ENCODE measurements at places on chromosomes 3 and 15. TPM values are rescaled to one million over a fixed set of nuclear protein-coding genes. Genes with fewer than 3 reads are reported as not detected.

GRCh38 chr3:49674497-49674983, 389 bp downstream of the APEH start:
- DNase-seq, result peak; percentile 29
- H3K4me1 ChIP-seq, result peaks cover 12% of the 10 kb centered on the region
- peak overlapping the region; percentile 73 for H3K27ac ChIP-seq
- peak overlapping the region; percentile 82 for H3K4me3 ChIP-seq
- no peaks in the 10 kb centered on the region for H3K36me3 ChIP-seq

DNA sequence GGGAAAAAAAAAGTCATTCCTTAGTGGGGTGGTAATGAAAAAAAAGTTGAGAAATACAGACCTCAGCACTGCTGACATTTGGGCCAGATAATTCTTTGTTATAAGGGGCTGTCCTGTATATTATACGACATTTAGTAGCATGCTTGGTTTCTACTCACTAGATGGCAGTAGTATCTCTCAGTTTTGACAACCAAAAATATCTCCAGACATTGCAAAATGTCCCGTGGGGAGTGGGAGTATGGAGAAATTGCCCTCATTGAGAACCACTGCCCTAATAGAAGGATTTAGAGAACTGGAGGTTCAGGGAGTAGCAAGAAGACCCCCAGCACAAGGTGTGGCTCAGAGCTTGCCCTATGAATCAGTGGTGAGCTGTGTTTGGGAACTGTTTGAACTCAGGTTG, 28.6 kb upstream of the TEX264 start:
- H3K4me1 ChIP-seq, result no peaks in the 10 kb centered on the region
- H3K36me3 ChIP-seq, result no peaks in the 10 kb centered on the region
- no peak overlapping the region for H3K4me3 ChIP-seq
- no peak for DNase-seq
- no peaks in the 10 kb centered on the region for H3K27me3 ChIP-seq

GRCh38 chr15:40739047-40739446, 16.0 kb downstream of the RMDN3 start:
- H3K4me1 ChIP-seq, result no peaks in the 10 kb centered on the region
- H3K27me3 ChIP-seq, result no peaks in the 10 kb centered on the region
- no peak overlapping the region for H3K27ac ChIP-seq
- H3K4me3 ChIP-seq, result no peak overlapping the region

DNA sequence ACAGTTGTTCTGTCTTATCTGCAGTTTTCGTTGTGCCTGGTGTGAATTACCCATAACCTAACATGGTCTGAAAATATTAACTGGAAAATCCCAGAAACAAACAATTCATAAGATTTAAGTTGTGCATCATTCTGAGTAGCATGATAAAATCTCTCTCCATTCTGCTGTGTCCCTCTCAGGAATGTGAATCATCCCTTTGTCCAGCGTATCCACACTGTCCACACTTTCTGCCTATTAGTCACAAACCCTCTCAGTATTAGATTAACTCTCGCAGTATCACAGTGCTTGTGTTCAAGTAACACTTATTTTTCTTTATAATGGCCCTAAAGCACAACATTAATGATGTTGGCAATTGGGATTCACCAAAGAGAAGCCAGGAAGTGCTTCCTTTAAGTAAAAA, 203.2 kb downstream of the CGGBP1 start:
- H3K4me1 ChIP-seq, result no peaks in the 10 kb centered on the region
- no peak overlapping the region for H3K27ac ChIP-seq
- no peaks in the 10 kb centered on the region for H3K27me3 ChIP-seq
- no peaks in the 10 kb centered on the region for H3K36me3 ChIP-seq

GRCh38 chr3:170764017-170764416, 106.0 kb downstream of the RPL22L1 start:
- H3K36me3 ChIP-seq, result no peaks in the 10 kb centered on the region
- no peak overlapping the region for H3K4me3 ChIP-seq
- H3K27ac ChIP-seq, result no peak overlapping the region

DNA sequence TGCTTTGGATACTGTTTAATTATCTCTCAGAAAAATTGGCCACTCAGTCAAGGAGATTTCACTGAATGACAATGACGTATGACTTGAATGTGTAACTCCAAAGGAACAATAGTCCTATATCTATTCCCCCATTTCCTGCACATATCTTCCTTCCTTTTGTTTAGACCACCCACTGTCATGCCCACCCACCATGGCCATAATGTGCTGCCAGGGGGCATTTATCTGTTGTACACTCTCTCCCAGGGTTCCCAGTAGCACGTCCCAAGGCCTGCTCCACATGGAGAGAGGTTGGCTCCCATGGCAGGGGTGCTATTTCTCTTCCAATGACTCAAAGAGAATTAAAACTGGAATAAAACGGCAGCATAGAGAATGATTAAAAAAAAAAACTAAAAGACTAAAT, 36.8 kb upstream of the CTNNB1 start:
- no peaks in the 10 kb centered on the region for H3K27me3 ChIP-seq
- H3K4me1 ChIP-seq, result no peaks in the 10 kb centered on the region
- H3K4me3 ChIP-seq, result no peak overlapping the region
- H3K27ac ChIP-seq, result no peak overlapping the region
- no peaks in the 10 kb centered on the region for H3K36me3 ChIP-seq

- H3K36me3 ChIP-seq, result no peaks in the 10 kb centered on the region
- DNase-seq, result no peak
- no peaks in the 10 kb centered on the region for H3K27me3 ChIP-seq
- no peak overlapping the region for H3K4me3 ChIP-seq
- no peaks in the 10 kb centered on the region for H3K4me1 ChIP-seq
Observed at GRCh38 chr3:13066834-13067233, 6.4 kb downstream of the IQSEC1 start.

GRCh38 chr3:44654039-44654438, 5.5 kb downstream of the ZNF35 start:
- no peaks in the 10 kb centered on the region for H3K36me3 ChIP-seq
- H3K27ac ChIP-seq, result no peak overlapping the region
- no peak overlapping the region for H3K4me3 ChIP-seq
- no peaks in the 10 kb centered on the region for H3K27me3 ChIP-seq
- no peak for DNase-seq

The ADAMTS17 gene
- total RNA-seq, result 12.4 TPM

DNA sequence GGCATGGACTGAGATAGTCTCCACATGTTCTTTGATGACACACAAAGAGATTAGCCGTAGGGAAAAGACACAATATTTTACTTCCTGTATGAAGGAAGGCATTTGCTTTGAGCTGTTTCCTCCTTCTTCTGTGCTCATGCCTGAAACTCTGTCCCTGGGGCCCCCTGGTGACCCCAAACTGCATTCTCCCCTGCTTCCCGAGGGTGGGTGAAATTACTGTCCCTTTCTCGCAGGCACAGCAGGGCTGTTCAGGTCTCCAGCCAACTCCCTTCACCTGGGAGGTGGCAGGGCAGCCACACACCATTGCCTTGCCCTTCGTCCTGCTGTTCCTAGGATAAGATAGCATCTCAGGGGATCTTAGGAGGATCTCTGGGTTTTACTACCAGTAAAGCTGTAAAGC, 79.2 kb downstream of the GABRG3 start:
- H3K27me3 ChIP-seq, result no peaks in the 10 kb centered on the region
- H3K27ac ChIP-seq, result no peak overlapping the region

DNA sequence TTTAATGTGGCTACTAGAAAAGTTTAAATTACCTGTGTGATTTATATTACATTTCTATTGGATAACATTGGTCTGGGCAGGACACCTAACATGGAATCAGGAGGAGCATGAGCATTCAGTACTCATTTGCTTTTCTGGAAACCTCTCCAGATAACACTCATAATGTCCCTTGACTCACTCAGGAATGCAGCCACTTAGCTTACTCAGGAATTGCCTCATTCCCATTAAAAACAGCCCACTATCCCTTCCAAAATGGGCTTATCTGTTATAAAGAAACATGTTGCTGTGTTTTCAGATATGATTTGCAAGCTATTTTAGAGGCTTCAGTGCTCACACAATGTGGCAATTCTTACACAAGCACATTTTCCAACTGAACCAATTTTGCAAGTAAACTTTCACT, 17.1 kb downstream of the GBE1 start:
- peaks cover 23% of the 10 kb centered on the region for H3K4me1 ChIP-seq
- H3K27me3 ChIP-seq, result no peaks in the 10 kb centered on the region
- H3K36me3 ChIP-seq, result no peaks in the 10 kb centered on the region
- H3K27ac ChIP-seq, result peak overlapping the region; percentile 80

DNA sequence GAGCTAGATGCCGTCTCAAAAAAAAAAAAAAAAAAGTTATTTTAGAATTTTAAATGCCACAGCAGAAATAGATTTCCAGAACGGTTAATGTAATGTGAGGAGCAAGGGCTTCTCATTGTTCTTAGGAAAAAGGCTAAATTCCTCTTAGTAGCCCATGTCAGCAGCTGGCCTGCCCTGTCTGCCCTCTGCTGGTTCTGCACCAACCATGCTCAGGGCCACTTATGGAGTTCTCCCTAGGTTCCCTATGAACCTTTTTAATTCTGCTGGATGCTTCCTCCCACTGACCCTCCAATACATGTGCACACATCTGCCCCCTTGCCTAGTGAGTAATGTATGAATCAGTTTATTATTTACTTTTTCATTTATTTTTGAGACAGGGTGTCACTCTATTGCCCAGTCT, 32.2 kb upstream of the DPPA4 start:
- H3K4me3 ChIP-seq, result no peak overlapping the region
- no peaks in the 10 kb centered on the region for H3K27me3 ChIP-seq
- no peak overlapping the region for H3K27ac ChIP-seq

DNA sequence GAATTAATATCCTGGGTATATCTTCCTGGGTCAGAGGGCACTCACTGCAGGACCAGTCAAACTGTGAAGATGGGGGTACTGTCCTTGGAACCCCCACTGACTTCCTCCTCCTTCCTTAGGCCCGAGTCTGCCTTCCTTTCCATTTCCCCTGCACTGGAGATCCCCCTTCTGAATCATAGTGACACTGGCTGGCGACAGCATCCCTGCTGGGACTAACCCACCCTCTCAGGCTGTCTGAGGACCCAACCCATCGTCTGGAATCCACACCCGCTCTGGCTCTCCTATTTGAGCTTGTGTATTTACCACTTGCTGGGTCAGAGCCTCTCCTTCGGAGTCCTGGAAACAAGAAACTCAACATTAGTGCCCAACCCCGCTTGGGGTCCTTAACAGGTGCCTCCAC, 21.2 kb downstream of the TMEM40 start:
- H3K4me3 ChIP-seq, result no peak overlapping the region
- H3K4me1 ChIP-seq, result no peaks in the 10 kb centered on the region
- no peak overlapping the region for H3K27ac ChIP-seq

DNA sequence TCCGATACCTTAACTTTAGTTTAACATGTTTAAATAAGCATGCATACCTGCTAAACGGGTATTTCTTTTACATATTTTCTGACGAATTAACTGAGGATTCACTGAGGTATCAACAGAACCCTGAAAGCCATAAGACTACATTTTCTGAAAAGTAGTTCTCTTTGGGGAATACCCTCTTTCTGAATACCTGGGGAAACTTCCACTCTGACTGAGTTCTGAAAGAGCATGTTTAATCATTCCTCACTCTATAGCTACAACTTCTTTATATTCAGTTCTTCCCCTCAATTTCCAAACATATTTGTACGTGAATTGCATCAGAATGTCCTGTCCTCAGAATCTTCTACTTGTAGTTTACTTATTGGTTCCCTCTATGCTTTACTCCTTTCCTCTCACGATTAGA, 403.0 kb downstream of the ROBO1 start:
- no peak for DNase-seq
- no peaks in the 10 kb centered on the region for H3K4me1 ChIP-seq
- no peak overlapping the region for H3K4me3 ChIP-seq
- no peaks in the 10 kb centered on the region for H3K27me3 ChIP-seq

DNA sequence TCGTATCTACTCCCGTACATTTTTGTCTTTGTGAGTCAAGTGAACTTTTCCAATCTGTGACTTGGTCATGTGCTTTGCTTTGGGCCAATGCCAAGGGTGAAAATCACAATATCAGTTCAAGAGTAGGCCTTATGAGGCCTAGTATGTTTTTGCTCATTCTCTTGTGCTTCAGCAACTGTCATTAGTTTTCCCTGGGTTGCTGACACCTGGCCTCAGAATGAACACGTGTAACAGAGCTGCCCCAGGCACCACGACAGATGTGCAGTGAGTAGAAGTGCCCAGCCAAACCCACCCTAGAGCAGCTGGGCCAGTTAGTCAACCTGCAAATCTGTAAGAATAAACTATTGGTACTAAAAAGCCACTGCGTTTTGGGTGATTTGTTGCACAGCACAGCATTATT, 460.3 kb upstream of the WNT5A start:
- no peaks in the 10 kb centered on the region for H3K4me1 ChIP-seq
- H3K36me3 ChIP-seq, result no peaks in the 10 kb centered on the region
- no peaks in the 10 kb centered on the region for H3K27me3 ChIP-seq
- DNase-seq, result no peak
- H3K27ac ChIP-seq, result no peak overlapping the region
- no peak overlapping the region for H3K4me3 ChIP-seq

The LNP1 gene
- 20.9 TPM for total RNA-seq

DNA sequence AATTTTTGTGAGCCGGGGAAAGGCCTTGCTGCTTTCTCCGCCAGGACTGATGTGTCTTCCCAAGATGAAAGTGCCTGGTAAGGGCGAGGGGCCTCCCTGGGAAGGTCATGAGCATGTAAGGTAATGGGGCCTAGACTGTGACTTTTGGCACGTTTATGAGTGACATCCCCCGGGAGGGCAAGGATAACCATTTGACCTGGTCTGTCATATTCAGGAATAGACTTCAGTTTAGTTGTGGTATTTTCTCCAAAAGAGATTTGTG, 631 bp upstream of the CNBP start:
- no peaks in the 10 kb centered on the region for H3K36me3 ChIP-seq
- peaks cover 20% of the 10 kb centered on the region for H3K4me1 ChIP-seq
- peak overlapping the region; percentile 98 for H3K27ac ChIP-seq
- H3K4me3 ChIP-seq, result peak overlapping the region; percentile 100
- DNase-seq, result peak; percentile 44
- H3K27me3 ChIP-seq, result no peaks in the 10 kb centered on the region

The ITGA11 gene
- 5.6 TPM for total RNA-seq

Data from testis (tissue), 5 donors.